AG08395 (cell line): ENCODE measurements at places on chromosomes 12 and 14.

DNA sequence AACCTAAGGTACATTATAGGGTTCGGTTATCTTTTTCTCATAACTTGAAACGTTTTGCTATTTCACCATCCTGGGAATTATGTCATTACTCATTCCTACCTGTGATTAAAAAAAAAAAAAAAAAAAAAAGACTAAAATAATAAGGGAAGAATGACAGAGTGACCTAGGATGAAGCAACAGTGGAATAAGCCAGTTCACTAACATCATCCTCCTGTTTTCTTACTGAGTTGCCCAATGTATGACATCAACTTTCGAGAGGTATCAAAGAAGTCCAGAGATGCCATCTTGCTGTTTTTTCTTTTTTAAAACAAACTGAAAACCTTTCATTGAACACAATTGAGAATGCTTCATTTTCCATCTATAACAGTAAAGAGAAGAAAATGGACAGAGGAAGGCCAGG is 42.8 kb downstream of the AMN start:
- DNase-seq, result no peak

DNA sequence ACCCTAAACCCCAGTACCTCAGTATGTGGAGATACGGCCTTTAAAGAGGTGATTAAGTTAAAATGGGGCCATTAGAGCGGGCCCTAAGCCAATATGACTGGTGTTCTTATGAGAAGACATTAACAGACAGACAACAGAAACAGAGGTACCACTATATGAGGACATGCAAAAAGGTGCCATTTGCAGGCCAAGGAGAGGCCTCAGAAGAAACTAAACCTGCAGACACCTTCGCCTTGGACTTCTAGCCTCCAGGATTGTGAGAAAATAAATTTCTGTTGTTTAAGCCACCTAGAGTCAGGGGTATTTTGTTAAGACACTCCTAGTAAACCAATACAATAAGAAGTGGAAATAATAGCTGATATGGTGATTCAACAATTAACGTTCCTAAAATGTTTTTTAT is 32.6 kb downstream of the PTPRB start:
- DNase-seq, result no peak

DNA sequence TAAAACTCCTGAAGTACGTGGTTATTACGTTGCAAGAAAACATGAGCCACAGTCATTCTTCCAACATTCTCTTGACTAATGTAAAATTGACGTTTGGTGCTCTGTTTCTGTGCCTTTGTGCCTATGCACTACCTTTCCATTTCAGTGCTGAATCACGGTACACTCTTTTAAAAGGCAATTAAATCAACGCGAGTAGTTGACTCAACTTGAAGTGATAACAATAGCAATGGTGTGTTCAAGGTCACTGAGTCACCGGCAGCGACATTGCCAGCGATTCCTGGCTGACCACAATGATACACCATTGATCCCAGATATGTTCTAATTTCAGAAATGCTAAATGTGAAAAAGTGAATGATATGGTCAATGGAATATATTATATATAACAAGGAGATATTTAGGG is 17.8 kb downstream of the AK7 start:
- DNase-seq, result no peak

- DNase-seq, result peak; percentile 69
Measured at GRCh38 chr12:6471989-6472360, 1.5 kb upstream of the VAMP1 start.

DNA sequence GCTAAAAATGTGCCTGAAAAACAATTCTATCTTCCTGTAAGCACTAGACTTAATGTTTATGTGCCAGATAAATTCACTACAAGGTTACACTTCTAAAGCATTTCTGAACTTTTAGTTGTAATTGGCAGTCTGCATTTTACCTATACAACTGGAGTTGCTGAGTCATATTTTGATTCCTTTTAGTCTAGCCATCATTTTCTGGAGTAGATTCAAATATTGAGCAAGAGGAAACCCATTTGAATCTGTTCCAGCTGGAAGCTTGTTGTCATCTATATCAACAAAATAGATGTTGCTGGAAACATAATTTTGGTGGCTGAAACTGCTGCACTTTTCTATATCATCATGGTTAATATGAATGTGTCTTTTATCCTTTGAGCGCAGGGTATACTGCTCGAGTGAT is 122.2 kb upstream of the CCDC175 start:
- DNase-seq, result no peak

GRCh38 chr12:98653866-98654493 is 8.9 kb downstream of the APAF1 start:
- DNase-seq, result peak; percentile 51

- no peak for DNase-seq
Measured at GRCh38 chr12:53053218-53054111, 3.6 kb downstream of the TNS2 start.

DNA sequence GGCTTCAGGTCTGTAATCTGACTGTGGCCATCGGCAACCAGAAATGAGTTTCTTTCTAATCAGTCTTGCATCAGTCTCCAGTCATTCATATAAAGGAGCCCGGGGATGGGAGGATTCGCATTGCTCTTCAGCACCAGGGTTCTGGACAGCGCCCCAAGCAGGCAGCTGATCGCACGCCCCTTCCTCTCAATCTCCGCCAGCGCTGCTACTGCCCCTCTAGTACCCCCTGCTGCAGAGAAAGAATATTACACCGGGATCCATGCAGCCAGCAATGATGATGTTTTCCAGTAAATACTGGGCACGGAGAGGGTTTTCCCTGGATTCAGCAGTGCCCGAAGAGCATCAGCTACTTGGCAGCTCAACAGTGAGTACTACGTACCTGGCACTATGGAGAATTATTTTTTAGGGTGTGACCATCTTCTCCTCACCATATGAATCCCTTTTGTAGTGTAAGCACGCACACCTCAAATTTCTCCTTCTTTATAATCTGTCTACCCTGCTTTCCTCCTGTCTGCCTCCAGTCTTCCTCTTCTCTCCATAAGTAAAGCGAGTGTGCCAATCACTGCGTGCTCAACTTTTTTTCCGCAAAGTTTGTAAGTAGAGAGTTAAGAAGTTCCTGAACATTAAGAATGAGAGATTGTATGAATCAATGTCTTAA is at the start of gene TPH2:
Gene TPH2 (plus strand): TSS at position 118 of the 658 bp plus-strand sequence. CDS start 142 bp downstream, at position 260.
- DNase-seq, result peak; percentile 42

DNA sequence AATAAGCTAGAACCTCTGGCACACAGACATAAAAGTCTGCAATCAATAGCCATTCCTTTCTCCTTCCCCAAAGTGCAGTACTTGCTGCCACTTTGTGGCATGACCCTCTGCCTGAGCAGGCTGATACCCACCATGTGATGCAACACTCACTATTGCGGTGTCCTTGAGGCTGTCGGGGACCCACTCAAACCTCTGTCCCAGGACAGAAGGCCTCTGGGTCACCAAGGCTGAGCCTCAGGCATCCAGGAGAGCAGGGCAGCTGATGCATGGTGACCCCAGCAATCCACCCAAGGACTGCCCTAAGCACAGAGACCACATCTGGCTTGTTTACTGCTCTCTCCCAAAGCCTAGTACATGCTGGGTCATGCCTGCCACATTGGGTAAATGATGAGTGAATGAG is 114.2 kb downstream of the DPF3 start:
- DNase-seq, result no peak

- no peak for DNase-seq
Measured at GRCh38 chr12:73352826-73353225, 1080.7 kb downstream of the TRHDE start.

GRCh38 chr12:59082952-59083351 is 162.6 kb upstream of the LRIG3 start:
- DNase-seq, result no peak

GRCh38 chr14:94992046-94992445 is 165.3 kb downstream of the DICER1 start:
- peak; percentile 27 for DNase-seq

DNA sequence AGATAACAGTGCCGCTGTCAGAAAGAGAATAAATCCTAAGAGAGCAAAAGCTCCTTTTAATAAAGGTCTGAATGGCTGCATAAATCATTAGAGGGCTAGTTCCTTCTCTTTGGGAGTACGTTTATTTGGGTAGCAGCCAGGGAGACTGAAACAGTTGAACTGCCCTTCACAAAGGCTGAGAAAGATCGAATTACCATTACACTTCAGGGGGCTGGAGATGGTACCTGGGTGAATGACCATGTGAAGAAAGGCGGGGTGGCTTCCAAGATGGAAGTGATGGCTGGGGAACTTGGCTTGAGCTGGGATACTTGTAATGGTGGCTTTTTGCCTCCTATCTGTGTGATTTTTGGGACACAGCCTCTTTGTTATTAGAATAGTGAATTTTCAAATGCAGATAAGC is 1.7 kb upstream of the FGD4 start:
- DNase-seq, result no peak

DNA sequence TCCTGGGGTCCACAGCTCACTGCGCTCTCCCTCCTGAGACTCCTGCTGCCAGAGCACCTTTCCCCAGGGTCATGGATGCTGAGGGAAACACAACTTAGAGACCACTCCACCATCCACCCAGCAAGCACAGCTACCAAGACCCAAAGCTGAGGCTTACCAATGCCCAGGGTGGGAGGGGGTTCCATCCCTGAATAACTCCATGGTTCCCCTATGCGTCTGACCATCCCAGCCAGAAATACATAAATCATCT is 36.3 kb downstream of the DAD1 start:
- no peak for DNase-seq

- no peak for DNase-seq
Measured at GRCh38 chr14:38646391-38646790, 390.5 kb upstream of the CLEC14A start.

DNA sequence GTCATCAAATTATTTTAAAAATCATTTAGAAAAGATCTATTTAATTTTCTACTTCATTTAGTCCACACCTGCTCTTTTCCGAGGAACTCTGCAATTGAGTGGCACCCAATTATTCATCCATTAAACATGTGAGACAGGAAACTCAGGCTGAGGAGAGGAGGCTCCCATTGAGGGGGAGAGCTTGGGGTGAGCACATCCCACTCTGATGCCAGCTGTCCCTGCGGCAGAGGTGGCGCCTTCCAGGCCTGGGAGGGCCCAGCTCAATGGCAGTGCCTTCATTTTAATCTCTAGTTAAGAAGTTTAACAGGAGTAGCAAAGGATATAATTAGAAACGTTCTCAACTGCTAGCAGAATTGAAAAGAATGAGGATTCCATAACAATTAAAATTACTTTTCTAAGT is 92.0 kb downstream of the ITPR2 start:
- no peak for DNase-seq
